Smooth muscle cell of the brain vasculature (primary cell): ENCODE measurements at places on chromosomes 12 and 14.

- no peak for DNase-seq
These were observed 118.8 kb downstream of the DPF3 start for GRCh38 chr14:72774894-72775620.

DNA sequence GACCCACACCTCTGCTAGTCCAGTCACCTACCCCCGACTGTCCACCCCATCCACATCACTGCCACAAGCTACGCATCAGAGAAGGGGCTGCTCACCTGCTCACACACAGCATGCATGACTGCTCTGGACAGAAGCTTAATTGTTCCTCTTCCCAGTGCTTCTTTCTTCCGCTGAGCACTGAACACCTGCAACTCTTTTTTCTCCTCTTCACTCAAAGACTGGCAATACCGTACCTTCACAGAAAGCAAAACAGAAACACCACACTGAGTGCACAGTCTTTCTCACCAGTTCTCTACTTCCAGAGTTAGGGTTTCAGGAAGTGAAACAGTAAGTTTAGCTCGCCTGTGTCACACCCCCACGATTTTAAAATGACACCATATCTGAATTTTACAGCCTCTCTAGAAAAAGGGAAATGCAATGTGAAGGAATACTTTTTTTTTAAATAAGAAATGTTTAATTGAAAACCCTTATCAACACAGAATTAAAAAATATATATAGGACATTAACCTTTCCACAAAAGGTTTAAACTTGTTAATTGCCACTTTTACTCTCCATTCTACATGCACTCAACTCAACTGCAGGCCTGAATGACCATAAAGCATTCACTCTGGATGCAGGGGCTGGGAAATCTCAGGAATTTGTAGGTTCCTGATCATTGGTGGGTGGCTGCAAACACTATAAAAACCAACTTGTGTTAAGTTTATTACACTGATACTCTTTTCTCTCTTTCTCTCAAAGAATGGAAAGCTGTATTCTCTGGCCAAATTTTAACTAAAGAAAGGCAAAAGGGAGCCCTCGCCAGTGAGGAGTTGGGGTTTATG is 120.0 kb downstream of the PRICKLE1 start:
- no peak for DNase-seq

- no peak for DNase-seq
These were observed 9.5 kb upstream of the SERPINA3 start for GRCh38 chr14:94602722-94603121.

DNA sequence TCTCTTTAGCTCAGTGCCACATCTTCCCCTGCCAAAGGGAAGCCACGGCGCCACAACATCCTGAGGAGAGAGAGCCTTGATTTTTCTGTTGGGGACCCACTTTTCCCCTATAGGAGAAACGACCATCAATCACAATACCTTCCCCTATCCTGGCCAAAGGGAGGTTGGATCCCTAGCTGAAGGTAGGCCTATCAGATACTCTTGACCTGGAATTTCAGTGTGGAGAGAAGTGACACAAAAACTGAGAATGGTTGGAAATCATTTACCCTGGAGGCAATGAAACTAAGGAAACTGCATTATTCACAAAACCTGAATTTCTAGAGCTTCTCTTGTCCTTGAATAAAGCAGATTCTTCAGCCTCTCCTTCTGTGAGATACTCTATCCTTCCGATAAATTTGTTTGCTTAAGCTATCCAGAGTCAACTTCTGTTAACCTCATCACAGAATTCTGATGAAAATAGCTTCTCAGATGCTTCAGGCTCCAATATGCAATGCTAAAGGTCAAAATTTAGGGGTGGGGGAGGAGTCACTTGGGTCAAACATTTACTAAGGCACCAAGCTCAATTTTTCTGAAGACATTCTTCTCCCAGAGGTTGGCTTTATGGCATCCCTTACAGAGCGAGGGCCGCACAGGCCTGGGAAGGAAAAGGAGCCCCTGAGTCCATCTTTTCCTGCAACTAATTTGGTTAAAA is 27.0 kb upstream of the DUSP6 start:
- no peak for DNase-seq

DNA sequence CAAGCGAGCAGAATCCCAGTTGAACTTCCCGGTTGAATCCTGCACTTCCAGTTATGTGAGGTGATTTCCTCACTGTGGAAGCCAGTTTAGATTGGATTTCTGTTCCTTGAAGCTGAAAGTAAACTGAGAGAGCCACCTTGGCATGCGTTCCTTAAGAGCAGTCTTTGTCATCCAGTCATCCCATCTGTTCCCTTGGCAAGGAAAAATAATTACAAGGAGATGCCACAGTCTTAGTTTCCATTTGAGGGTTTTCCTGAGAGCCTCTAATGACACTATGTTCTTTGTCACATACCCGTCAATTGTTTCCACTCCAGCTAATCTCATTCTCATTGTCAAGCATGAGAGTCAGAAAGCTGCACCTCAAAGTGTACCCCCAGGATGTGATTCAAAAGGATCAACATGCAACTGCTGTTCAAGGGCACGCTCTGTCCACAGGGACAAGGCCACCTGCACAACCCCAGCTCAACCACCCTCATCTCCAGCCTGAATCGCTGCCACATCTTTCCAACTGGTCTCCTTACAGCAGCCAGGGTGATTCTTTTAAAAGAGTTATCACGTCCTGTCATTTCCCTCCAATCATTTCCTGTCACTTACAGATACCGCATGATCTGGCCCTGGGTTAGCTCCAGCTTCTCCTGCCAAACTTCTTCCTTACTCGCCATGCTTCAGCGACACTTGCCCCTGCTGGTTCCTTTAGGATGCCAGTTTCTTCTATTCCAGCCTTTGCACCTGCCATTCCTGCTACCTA is 18.0 kb upstream of the TCP11L2 start:
- DNase-seq: no peak

GRCh38 chr12:86669010-86669409 is 412.8 kb upstream of the MGAT4C start:
- no peak for DNase-seq

DNA sequence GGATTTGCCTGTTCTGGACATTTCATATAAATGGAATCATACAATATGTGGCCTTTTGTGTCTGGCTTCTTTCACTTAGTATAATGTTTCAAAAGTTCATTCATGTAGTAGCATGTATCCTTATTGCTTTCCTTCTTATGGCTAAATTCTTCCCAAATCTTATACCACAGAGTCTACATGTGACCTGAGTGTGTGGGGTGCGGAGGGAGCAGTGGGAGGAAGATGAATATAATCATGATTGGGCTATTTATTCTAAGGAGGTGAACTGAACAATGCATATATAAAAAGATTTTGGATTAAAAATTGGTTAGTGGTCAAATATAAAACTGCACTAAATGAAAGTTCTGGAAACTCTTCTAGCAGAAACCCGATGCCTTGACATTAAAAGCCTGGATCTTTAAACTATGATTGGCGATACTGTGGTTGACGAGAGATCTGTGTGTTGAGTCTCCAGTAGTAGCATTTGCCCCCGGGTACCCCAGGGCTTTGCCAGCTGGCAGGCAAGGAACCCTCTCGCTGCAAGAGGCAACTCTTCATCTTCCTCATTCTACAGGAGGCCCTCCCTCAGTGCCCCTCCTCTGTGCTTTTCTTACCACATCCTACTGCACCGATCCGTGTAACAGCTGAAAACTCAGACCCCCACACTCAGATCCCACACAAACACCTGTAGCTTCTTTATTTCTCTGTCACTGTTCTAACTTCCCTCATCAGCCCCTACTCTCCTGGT is 2.6 kb downstream of the CYP46A1 start:
- DNase-seq: no peak

DNA sequence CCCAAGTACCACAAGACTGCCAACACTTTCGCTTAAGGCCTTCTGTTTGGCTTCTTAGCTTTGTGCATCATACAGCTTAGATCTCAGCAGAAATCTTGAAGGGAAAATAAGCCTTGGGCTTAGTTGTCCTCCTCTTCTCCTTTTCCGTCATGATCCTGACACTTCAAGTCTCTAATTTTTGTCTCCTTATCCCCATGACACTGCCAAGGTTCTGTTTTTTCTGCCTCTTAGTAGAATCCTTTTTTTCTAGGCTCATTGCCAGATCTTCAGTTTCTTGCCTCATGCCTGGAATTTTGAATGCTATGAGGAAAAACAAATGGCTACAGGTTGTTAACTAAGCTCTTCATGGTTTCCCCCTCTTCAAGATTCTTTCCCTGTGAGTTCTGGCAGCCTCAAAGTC is 450.4 kb downstream of the LRFN5 start:
- no peak for DNase-seq

GRCh38 chr12:29552994-29553748 is 55.7 kb upstream of the OVCH1 start:
- no peak for DNase-seq

- DNase-seq: peak; percentile 70
These were observed 57.2 kb upstream of the AEBP2 start for GRCh38 chr12:19382111-19382526.

- no peak for DNase-seq
These were observed 10.9 kb upstream of the TFCP2 start for GRCh38 chr12:51183816-51184215.

- DNase-seq: no peak
These were observed 8.5 kb downstream of the RARG start for GRCh38 chr12:53223389-53224060.
